ENCODE measurements at places on chromosomes 5 and 9.

- no peak for DNase-seq
These were observed 52.1 kb downstream of the PPIC start for GRCh38 chr5:122984425-122984824.

DNA sequence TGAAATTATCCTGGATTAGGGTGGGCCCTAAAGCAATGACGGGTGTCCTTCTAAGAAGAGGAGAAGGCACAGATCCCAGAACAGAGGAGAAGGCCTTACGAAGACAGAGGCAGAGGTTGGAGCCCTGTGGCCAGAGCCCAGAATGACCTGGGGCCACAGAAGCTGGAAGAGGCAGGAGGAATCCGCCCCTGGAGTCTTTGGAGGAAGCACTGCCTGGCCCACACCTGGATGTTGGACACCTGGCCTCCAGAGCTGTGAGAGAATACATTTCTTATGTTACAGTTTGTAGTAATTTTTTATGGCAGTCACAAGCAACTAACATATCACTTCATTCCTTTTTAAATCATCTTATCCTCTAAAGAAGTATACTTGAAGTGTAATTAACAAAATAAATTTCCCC is 8.5 kb downstream of the MRPL36 start:
- DNase-seq: no peak

DNA sequence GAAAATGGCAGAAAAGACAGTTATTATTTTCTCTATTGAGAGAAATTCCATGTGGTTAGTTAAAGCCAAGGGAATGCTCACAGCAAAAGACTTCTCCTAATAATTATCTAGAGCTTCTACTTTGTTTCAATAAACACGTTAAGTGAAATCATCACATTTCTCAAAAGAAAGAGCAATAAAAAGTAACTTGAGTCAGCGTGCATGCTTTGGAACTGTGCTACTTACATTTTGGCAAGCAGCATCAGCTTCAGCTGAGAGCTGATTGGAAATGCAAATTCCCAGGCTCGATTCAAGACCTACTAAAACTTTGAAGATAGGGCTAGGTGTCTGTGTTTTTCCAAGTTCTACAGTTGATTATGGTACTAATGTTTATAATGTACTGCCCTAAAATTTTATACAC is 132.1 kb downstream of the CDH18 start:
- no peak for DNase-seq

DNA sequence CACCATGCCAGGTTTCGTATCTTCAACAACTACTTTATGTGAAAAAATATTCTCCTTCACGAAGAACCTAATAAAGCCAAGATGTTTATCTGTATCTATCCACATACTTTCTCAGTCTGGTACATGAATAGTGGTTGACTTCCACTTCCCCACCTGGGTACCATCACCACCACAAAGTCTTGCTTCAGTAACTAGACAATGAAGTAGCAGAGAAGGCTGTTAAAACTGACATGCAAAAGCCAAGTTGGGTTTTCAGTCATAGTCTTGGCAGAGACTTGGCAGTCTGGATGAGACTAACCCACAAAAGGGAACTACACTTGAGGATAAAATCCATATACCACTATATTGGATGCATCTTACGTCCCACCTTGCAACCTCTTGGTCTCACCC is 5.0 kb downstream of the P4HA2 start:
- no peak for DNase-seq

GRCh38 chr9:90002397-90003271 is 397.8 kb downstream of the GADD45G start:
- DNase-seq: no peak

DNA sequence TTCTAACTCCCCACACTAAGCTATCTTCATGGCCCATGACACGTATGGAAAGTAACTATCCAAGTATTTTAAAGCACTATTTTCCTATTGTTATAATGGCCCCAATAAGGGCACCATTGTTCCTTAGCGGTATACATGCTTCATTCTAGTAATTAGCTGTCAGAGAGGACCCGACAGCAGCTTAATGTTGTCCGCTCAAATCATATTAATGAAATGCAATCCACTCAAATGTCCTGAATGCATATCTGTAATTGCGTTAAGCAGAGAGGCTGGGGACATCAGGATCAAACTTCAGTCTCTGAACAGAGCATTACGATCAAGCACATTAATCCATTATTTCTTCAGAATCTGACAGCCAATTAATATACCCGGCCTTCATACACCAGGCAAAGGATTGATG is 139.7 kb downstream of the CRB2 start:
- DNase-seq: no peak

DNA sequence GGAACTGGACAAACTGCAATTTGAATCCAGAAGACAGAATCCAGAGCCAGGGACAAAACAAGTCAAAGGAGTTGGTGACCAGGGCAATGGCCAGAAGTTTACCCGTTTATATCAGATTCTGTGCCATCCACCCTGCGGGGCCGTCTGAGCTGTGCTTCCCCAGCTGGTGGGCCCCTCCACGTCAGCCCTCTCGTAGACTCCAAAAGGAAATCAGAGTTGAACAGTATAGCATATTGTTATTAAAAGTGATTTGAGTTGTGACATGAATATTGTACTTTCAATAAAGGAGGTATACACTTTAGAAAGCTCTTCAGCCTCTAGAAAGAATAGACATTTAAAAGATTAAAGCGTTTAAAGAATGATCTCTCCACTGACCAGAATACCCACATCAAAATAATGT is 102.4 kb downstream of the NFIB start:
- DNase-seq: no peak

DNA sequence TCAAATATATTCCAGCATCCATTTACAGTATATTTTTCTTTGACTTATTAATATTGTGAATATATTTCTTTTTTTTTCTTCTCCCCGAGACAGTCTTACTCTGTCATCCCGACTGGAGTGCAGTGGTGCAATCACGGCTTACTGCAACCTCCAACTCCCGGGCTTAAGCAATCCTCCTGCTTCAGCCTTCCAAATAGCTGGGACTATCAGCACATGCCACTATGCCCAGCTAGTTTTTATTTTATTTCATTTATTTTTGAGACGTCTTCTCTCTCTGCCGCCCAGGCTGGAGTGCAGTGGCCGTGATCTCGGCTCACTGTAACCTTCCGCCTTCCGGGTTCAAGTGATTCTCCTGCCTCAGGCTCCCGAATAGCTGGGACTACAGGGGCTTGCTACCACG is 7.4 kb upstream of the GLIPR2 start:
- DNase-seq: no peak

DNA sequence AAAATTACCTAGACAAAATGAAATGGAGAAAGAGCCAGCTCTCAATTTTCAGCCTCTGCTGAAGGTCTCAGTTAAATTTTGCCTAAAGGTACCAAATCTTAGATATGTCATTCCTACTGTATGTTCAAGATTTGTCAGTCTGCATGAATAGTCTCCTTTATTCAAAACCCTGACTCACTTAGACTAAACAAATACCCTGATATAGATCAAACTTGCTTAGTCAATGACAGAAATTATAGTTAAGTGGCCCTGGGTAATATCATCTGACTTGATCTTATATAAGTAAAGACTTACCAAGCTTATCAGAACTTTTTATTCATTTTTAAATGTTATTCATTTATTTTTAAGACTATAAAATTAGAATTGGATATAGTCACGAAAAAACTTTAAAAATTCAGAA is 12.2 kb downstream of the MEGF9 start:
- no peak for DNase-seq

- no peak for DNase-seq
These were observed 160.8 kb downstream of the DMRT2 start for GRCh38 chr9:1210954-1211353.

- DNase-seq: no peak
These were observed 3.0 kb upstream of the MCIDAS start for GRCh38 chr5:55230086-55230629.

DNA sequence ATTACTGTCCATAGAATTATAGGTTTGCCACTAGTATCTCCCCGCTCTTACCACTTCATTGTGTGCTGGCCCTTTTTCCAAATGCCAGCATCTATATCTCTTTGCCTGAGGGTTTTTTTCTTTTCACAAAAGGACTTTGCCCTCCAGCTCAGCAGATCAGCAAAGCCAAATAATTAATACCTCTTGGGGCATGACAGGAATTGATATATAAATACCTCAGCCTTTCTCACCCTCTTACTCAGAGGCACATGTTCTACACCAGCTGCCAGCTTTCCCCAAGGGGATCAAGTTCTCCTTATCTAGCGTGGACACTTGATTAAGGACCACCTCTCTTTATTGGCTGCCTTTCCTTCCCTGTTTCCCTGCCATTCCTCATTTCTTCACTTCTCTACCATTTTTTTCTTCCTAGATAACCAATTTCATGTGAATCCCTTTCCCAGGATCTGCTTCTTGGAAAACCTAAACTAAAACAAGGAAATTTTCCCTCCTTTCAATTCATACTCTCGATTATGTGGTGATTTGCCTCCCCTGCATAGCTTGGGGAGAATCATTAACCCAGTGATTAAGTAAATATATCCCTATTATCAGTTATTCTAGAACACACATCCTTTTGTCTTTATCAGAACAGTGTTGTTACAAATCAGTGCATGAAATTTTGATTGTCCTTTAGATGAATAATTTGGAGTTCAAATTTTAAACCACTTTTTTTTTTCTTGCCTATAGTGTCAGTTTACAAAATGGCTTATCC is 6.9 kb upstream of the NUDT12 start:
- no peak for DNase-seq

- peak; percentile 97 for DNase-seq
These were observed at the start of gene ZNF367 for GRCh38 chr9:96418083-96418919. Gene ZNF367, minus strand, starts transcription at chr9:96418370. Its CDS starts 338 bp downstream, at chr9:96418032.

DNA sequence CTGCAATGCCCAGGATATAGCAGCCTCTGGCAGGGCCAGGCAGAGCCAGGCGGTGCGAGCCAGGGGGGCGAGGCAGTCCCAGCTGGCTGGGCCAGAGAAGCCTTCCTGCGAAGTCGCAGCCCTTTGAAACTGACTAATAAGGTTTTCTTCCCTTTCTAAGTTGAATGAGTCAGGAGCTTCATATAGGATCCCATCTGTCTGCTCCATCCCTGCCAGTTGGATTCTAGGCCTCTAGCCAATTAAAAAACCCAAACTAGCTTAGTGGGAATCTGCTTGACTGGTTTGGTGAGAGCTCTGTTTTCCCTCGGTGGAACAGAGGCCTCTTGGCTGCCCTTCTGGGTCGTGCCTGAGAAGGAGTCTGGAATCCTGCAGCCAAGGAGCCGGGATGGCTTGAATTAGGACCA is 70.1 kb upstream of the RAPGEF1 start:
- DNase-seq: no peak

DNA sequence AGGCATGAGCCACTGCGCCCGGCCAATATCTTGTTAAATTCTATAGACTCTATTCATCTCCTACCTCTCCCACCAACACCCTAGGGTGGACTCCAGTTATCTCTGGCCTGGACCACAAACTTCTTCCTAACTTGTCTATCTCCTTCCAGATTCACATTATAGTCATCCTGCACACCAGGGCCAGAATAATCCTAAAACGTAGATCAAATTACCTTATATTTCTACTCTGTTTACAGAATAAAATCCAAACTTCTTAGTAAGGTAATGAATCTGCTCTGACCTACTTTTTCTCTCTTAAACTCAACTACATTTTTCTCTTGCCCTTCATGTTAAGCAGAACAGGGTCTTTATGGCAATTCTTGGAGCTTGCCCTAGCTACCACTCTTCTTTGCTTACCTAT is 6.9 kb downstream of the ELL2 start:
- DNase-seq: no peak

DNA sequence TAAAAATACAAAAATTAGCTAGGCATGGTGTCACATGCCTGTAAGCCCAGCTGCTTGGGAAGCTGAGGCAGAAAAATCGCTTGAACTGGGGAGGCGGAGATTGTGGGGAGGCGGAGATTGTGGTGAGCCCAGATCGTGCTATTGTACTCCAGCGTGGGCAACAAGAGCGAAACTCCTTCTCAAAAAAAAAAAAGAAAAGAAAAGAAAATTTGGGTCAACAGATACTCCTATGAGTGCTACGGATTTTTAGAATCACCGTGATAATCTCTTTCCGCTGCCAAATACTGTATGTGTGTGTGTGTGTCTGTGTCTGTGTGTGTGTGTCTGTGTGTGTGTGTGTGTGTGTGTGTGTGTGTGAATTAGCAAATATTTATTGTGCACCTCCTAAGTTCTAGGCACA is 64.4 kb downstream of the ARRDC3 start:
- DNase-seq: no peak

GRCh38 chr9:134637696-134638501 is 3.7 kb upstream of the COL5A1 start:
- DNase-seq: no peak

DNA sequence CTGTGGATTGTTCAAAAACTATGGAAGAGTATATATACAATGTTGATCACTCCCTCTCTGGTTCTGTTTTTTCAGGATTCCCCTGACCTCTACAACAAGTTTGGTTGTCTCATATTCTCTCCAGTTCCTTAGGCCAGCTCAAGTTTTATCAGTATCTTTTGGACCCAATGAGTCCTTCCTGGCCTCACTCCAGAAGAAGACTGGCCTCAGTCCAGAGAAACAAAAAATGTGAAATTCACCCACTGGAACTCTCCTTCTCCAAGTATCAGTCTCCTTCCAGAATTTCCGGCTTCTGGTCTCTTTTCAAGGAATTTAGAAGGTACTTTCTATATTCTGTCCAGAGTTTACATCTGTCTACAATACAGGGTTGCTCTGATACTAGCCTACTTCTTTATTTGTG is 537.8 kb upstream of the FTMT start:
- DNase-seq: no peak

DNA sequence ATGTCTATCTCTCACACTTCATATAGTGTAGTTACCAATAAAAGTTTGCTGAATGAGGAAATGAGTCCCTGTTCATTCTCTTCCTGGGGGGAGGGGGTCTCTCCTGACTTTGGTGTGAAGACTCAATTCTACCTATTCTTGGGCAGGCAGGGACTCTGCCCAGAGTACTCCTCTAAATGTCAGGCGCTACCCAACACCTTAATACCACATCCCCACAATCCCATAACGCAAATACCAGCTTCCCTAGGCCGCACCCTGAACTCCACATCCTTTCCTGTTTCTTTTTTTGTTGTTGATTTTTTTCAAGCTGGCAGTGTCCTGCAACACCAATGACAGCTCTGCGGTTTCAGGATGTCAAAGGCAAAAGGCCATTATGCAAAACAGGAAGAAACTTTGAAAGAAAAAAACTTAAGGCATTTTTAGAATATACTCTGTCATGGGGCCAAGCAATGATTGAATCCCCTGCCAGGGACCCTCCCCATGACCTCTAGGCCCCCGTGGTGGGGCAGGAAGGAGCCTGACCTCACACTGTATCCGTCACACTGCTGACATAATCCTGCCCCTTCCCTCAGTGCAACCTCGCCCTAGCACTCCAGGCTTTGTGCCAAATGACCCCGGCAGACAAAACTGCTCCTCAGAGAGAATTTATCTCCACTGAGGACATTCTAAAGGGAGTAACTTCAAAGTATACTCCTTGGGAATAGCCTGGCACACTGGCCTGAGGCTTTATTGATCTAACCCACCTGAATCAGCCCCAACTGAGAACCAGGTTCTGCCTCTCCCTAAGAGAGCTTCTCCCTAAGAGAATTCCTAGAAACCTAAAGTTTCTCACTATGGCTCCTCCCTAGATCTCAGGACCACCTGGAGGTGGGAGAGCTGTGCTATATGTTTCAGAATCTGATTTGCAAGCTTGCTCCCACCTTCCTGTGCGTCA is 8.0 kb downstream of the B4GALT1 start:
- no peak for DNase-seq

Measured in stimulated activated CD8-positive, alpha-beta memory T cell treated with anti-CD3 and anti-CD28 coated beads, Interleukin-2, amount 100 ng/mL, for 48 hours (primary cell).